ENCODE measurements at places on chromosomes 5 and 9. TPM values are rescaled to one million over a fixed set of nuclear protein-coding genes. Genes with fewer than 3 reads are reported as not detected.

DNA sequence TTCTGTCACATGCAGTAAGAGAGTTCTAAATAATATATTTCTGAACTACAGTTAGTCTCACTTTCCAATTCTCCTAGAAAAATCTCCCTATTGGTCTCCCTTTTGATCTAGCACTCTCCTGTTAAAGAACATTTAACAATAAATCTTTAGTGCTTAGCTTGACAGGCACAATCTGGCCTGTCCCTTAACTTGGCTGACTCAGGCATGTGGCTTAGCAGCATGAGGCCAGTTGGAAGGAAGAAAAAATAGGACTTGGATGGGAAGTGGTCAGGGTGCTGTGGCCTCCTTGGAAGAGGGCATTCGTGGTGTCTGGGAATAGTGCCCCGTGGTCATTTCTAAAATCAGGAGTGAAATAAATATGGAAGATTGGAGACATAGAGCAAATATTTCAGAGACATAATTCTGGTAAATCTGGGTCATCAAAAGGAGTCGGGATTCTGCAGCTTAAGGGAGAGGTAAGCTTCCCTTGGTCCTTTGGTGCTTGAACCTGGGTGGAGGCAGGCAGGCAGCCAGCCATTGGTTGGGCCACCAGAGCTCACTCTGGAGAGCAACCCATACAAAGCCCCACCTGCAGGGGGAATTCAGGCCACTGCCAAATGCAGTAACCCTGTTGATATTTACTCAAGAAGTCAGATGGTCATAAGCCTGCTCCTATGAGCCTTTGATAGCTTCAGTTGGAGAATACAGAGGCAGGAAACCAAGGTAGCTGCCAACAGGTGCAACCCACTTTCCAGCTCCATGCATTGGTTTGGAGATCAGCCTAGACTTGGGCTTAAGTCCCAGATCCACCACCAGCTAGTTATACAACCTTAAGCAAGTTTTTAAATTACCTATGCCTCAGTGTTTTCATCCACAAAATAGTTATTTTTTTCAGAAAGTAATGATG, 28.8 kb upstream of the TLE4 start:
- H3K4me3 ChIP-seq = no peak overlapping the region
- no peak overlapping the region for H3K27ac ChIP-seq
- peaks cover 7% of the 10 kb centered on the region for H3K27me3 ChIP-seq
- peaks cover 3% of the 10 kb centered on the region for H3K36me3 ChIP-seq
- no peak for DNase-seq

GRCh38 chr5:120162321-120162720, 301.8 kb upstream of the PRR16 start:
- H3K27ac ChIP-seq = no peak overlapping the region
- no peaks in the 10 kb centered on the region for H3K4me1 ChIP-seq
- H3K27me3 ChIP-seq = no peaks in the 10 kb centered on the region
- no peaks in the 10 kb centered on the region for H3K36me3 ChIP-seq
- no peak overlapping the region for H3K4me3 ChIP-seq

DNA sequence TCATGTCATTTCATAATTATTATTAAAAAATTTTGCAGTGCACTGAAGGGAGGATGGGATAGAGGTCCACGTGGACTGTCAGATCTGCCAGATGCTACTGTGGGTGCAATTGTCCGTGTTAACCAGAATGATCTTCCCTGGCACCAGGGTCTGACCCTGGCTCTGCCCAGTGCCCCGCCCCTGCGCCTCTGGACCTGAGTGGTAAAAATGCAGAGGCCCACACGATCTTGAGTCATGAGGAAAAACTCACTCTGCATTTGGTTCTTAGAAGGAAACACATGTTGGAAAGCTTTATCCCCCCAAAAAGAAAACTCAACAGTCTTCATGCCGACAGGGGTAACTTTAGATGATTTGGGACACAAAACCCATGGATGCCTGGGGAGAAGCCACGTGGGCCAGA, 20.1 kb upstream of the BARX1 start:
- H3K4me3 ChIP-seq = no peak overlapping the region
- H3K27me3 ChIP-seq = peaks cover 15% of the 10 kb centered on the region
- no peak for DNase-seq

DNA sequence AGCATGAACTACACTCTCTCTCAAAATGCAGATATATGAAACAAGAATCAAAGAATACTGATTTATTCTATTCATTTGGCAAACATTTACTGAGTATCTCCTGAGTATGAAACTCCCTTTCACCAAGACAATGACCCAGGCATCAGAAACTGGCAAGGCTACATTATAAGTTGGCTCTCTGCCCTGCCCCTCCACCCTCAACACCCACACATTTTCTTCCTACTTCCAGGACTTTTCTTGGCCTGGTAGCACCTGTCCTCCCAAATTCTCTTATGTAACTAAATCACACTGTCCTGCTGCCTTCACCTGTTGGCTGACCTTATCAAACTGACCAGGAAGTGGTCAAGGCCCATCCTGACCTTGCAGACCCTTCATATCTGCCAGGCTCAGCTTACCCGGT, 3.5 kb downstream of the RASEF start:
- no peak overlapping the region for H3K27ac ChIP-seq
- H3K4me3 ChIP-seq = no peak overlapping the region
- DNase-seq = no peak
- H3K36me3 ChIP-seq = peaks cover 1% of the 10 kb centered on the region
- no peaks in the 10 kb centered on the region for H3K4me1 ChIP-seq

DNA sequence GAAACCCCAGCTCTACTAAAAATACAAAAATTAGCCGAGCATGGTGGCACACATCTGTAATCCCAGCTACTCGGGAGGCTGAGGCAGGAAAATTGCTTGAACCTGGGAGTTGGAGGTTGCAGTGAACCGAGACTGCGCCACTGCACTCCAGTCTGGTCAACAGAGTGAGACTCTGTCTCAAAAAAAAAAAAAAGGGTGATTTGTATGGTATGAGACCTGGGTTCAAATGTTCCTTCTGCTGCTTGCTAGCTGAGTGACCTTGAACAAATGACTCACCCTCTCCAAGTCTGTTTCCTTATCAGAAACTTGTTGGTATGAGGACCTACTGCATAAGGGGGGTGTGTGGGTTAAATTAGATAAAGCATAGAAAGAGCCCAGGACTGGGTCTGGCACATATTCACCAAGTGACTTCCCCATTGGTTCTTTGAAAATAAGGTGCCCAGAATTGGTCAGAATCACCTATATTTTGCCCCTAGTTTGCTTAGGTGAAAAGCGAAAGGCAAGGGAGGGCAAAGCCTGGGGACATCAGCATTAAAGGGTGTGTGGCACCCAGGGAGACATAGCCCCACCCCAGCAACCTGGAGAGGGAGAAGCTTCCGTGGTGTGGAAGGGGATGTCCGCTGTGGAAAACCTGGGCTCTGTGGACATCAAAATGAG, 9.9 kb downstream of the SLC25A25 start:
- peaks cover 44% of the 10 kb centered on the region for H3K4me1 ChIP-seq
- peak overlapping the region; percentile 65 for H3K27ac ChIP-seq
- peaks cover 26% of the 10 kb centered on the region for H3K36me3 ChIP-seq
- H3K27me3 ChIP-seq = no peaks in the 10 kb centered on the region
- no peak overlapping the region for H3K4me3 ChIP-seq

- no peaks in the 10 kb centered on the region for H3K4me1 ChIP-seq
- no peaks in the 10 kb centered on the region for H3K36me3 ChIP-seq
- no peak overlapping the region for H3K4me3 ChIP-seq
- no peak for DNase-seq
Measured at GRCh38 chr5:74382987-74383593, 257.4 kb downstream of the ENC1 start.

Gene GRK6
- 159 TPM for total RNA-seq

GRCh38 chr9:110446171-110446570, 108.5 kb upstream of the TXNDC8 start:
- H3K4me1 ChIP-seq = no peaks in the 10 kb centered on the region
- no peak overlapping the region for H3K4me3 ChIP-seq
- H3K27me3 ChIP-seq = no peaks in the 10 kb centered on the region
- DNase-seq = no peak
- peaks cover 1% of the 10 kb centered on the region for H3K36me3 ChIP-seq

GRCh38 chr5:96133341-96134079, 171.9 kb upstream of the ELL2 start:
- DNase-seq = no peak
- H3K27me3 ChIP-seq = peaks cover 23% of the 10 kb centered on the region
- H3K36me3 ChIP-seq = no peaks in the 10 kb centered on the region
- no peak overlapping the region for H3K27ac ChIP-seq

DNA sequence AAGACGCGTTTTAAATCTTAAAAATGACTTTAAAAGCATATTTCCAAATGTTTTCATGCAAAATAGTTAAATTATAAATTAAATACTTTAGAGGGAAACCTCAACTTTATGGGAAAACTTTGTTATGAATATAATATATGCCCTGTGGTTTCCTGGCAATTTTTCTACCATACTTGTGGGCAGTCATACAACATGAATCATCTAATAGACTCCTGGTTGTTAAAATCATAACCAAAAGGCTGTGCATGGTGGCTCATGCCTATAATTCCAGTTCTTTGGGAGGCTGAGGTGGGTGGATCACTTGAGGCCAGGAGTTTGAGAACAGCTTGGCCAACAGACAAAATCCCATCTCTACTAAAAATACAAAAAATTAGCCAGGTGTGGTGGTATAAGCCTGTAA, 18.2 kb downstream of the ATP10B start:
- no peak for DNase-seq
- no peak overlapping the region for H3K27ac ChIP-seq
- no peak overlapping the region for H3K4me3 ChIP-seq
- H3K36me3 ChIP-seq = no peaks in the 10 kb centered on the region
- H3K4me1 ChIP-seq = no peaks in the 10 kb centered on the region
- H3K27me3 ChIP-seq = no peaks in the 10 kb centered on the region

Gene IFNE
- total RNA-seq = not detected

Gene DBN1
- total RNA-seq = 128 TPM

GRCh38 chr9:34079181-34079580, 30.5 kb upstream of the UBAP2 start:
- H3K36me3 ChIP-seq = no peaks in the 10 kb centered on the region
- no peaks in the 10 kb centered on the region for H3K27me3 ChIP-seq
- no peak for DNase-seq
- H3K4me3 ChIP-seq = no peak overlapping the region

Gene SOHLH1
- not detected for total RNA-seq

Gene KIF20A
- total RNA-seq = 61.7 TPM

GRCh38 chr9:16406526-16407225, 463.8 kb downstream of the BNC2 start:
- H3K27ac ChIP-seq = no peak overlapping the region
- H3K27me3 ChIP-seq = no peaks in the 10 kb centered on the region
- H3K4me3 ChIP-seq = no peak overlapping the region

DNA sequence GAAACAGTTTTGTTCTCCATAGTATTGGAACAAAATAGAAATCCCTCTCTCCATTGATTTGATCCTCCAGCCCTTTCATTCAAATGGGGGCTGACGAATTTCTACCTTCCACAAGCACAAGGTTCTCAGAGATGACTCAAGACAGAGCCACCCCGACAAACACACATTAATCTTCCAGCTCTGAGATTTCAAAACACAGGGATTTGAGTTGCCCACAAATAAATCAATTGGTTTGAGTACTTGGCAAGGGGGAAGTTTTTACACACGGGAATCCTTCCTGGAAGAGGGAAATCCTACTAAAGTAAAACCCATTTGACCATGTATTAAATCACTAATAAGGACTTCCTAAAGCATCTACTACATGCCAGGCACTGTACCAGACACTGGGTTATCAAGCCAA, 5.4 kb downstream of the ADRA1B start:
- H3K27ac ChIP-seq = no peak overlapping the region
- H3K4me1 ChIP-seq = no peaks in the 10 kb centered on the region
- H3K27me3 ChIP-seq = peaks cover 47% of the 10 kb centered on the region
- DNase-seq = no peak

DNA sequence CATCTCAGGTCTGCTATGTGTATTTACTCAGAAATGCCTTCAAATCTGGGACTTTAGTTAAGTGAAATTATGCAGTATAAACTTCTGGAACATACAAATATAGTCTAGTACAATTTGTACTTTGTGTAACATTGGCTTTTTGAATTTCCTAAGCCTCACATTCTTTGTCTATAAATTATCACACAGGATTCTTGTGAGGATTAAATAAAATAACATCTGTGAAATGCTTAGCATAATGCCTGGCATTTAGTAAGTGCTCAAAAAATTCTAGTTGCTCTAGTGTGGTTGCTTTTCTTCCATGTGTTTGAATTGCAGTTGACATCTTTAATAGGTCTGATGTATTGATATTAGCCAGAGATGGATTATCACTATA, 2.6 kb downstream of the HMMR start:
- H3K4me1 ChIP-seq = peaks cover 27% of the 10 kb centered on the region
- H3K27ac ChIP-seq = peak overlapping the region; percentile 100
- peaks cover 30% of the 10 kb centered on the region for H3K36me3 ChIP-seq
- peak overlapping the region; percentile 15 for H3K4me3 ChIP-seq

Gene MCIDAS
- 0.21 TPM for total RNA-seq

Gene SLC6A18
- not detected for total RNA-seq

Gene MAP1B
- total RNA-seq = 0.54 TPM

Gene ZSWIM6
- 7.6 TPM for total RNA-seq

Gene DNAI1
- total RNA-seq = not detected

DNA sequence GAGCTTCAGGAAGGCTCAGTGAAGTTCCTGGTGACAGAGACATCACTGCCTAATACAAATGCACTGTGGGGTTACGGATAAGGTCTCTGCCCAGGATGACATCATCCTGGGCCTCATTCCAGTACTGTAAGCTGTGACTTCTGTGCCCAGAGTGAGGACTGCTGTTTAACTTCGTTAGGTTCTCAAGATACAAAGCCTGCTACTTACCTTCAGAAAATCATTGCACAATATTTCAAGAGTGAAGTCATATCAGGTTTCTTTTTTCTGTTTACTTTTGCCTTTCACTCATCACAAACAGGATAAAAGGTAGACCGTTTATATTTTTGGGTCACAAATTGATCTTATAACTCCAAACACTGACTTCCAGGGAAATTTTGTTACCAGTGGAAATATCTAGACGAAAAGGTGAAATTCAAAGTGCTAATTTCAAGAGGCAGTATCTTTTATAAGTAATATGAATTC, 241.2 kb downstream of the PIK3R1 start:
- no peak overlapping the region for H3K27ac ChIP-seq
- peaks cover 20% of the 10 kb centered on the region for H3K4me1 ChIP-seq
- no peaks in the 10 kb centered on the region for H3K36me3 ChIP-seq
- no peak for DNase-seq
- H3K27me3 ChIP-seq = no peaks in the 10 kb centered on the region

- H3K27ac ChIP-seq = no peak overlapping the region
- peaks cover 18% of the 10 kb centered on the region for H3K27me3 ChIP-seq
- no peaks in the 10 kb centered on the region for H3K36me3 ChIP-seq
- no peak overlapping the region for H3K4me3 ChIP-seq
Measured at GRCh38 chr9:129587487-129588262, 33.2 kb downstream of the C9orf50 start.

Gene CDX1
- not detected for total RNA-seq

Gene BARHL1
- not detected for total RNA-seq
